ENCODE measurements at places on chromosomes 4 and X. TPM values are rescaled to one million over a fixed set of nuclear protein-coding genes. Genes with fewer than 3 reads are reported as not detected.

DDX53 gene
- not detected for polyA plus RNA-seq

MAD2L1 gene
- 51.1 TPM for polyA plus RNA-seq

DNA sequence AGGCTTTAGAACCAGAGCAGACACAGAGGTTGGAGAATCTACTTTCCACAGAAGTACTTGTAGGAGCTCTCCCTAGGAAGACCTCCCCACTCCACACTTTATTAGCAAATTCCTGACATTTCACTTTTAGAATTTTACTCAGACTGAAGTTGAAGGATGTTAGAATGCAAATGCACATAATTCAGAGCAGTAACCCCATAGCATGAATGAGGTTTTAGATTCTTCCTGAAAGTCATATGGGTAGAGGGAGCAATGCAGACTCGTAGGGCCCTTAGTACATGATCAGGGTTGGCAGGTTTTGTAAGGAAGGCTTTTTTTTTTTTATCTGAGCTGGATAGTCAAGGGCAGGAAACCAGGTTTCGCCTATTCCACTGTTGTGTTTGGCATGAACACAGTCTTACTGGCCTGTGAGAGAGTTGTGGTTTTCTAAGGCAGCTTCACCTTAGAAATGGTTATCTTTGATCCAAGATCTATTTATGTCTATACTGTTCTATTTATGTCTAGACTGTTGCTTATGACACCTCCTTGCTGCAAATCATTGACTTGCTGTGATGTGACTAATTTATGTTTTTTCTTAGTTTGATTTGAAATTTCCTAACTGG lies 48.9 kb downstream of the SPATA18 start:
- no peak for DNase-seq

- DNase-seq: no peak
Observed at GRCh38 chr4:188254211-188254610, 115.0 kb downstream of the TRIML1 start.

RTL3 gene
- polyA plus RNA-seq: not detected

NUDT10 gene
- 14.4 TPM for polyA plus RNA-seq

DNA sequence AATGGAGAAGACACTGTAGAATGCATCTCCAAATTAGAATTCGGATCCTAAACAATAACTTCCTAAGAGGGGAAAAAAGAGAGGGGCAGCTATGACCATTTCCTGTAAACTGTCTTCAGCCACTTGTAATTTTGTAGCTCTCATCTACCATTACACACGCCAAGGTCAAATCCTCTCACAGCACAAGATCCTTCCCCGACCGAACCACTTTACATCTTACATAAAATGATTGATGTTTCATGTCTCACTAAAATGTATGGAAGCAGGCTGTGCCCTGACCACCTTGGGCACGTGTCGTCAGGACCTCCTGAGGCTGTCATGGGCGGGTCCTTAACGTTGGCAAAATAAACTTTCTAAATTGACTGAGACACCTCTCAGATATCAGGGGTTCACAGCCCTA lies 24.1 kb upstream of the PBDC1 start:
- no peak for DNase-seq

MSX1 gene
- 0.75 TPM for polyA plus RNA-seq

GRCh38 chr4:149296503-149296902 lies 519.1 kb downstream of the IQCM start:
- DNase-seq: no peak

- no peak for DNase-seq
Observed at GRCh38 chr4:173281406-173282255, 52.5 kb downstream of the HMGB2 start.

DNA sequence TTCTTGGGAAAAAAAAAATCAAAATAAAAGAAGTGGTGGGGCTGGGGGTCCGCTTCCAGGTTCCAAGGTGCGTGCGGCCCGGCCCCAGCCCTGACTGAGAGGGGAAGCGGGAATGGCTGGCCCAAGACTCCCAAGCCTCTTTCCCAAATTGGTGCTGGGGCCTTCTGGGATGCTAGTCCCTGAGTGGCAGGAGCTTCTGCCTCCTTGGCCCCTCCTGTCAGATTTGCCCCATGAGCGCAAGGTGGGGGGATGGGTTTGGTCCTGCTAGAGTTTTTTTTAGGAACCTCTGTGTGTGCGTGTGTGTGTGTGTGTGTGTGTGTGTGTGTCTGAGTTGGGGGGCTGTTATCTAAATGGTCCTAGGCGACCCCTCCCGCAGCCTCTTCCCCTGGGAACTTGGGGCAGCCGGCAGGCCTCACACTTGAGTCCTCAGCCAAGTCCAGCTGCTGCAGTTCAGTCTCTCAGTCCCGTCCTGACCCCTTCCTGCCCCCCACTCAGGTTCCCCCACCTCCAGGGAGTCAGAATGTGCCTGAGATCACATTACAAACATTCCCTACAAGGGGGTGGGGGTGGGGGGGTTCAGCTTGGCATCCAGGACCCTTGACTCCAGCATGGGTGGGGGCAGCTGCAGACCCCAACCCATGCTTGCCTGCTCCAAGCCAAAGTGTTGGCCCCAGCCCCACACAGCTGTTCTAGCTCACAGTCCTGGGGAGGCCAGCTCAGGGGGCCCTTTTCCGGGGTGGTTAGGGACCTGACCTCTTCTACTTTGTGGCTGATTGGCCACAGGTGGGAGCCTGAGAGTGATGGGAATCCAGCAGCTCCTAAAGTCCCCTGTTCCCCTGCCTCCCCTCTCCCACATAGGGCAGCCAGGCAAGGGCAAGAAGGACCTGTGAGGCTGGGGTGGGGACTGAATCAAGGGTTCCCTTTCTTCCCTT lies 4.0 kb downstream of the EFNB1 start:
- DNase-seq: no peak

DNA sequence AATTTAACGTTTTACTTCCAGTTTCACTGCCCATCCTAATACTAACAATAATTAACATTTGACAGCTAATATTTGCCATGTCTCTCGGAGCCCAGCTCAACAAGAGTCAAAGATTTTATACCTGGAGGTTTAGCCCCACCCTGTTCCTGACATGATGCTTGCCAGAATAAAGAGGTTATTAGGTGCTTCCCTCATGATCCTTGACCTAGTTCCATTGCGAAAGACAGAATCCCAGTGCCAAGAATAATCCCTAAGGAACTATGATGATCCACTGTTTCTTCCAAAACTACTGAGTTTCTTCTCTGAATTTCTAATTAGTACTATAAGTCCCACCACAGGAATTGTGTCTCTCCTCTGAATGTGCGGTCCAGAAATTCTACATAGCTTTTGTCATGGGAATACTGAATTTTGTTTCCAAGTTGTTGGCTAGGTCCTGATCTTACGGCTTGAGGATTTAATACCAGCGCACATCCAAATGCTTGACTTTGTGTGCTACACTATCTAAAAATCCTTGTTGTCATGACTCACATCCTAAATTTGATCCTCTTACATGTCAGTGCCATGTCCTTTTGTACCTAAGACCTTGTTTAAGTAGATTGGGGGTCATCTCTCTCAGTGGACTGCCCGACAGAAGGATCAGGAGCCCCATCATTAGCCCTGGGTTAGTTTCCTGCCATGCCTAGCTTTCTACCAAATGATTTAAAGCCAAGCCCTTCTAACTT lies 23.1 kb downstream of the ANTXR2 start:
- no peak for DNase-seq

SLC7A11 gene
- polyA plus RNA-seq: 5.9 TPM

DNA sequence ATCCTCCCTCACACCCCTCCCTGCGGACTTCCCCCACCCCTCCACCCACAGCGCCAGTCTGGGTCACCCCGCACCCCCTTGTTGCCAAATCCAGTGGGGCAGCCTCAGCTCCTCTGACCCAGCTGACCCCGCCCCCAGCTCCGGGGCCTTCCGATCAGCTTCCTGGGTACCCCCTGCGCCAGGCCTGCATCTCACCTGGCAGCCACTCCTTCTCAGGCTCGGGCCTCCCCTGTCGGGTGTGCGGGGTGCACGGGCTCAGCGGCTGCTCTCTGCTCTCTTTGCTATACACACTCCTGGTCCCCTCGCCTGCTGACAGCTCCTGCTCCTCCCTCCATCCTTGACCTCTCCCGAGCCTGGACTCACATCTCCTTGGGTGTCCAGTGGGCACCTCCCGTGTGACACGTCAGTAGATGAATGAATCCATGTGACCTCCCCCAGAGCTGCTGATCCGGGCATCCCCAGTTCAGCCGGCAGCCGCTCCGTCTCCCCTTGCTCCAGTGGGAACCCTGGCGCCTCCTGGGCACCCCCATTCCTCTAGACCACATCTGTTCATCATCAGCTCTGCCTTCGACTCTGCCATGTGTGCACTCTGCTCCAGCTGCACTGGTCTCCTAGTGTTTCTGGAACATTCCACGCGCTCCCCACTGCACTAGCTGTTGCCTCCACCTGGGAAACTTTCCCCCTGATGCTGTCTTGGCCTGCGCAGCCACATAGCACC lies 9.9 kb downstream of the CFAP99 start:
- no peak for DNase-seq

DNA sequence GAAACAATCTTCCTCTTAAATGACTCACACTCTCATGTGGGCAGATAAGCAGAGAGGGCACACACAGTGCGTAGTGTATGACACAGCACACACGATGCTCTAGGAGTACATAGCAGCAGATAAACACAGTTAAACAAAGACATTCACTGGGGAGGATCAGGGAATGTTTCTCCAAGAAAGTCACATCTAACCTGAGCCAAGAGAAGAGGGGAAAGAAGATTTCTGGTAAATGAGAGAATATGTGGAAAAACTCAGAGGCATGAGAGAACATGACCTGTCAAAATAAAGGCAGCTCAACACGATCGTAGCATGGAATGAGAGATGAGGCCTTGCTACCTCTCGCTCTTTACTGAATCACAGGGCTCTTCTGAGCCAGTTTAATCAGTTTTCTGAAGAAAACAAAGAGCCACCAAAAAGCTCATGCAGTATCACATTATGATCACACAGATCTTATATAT lies 251.0 kb downstream of the ANK2 start:
- no peak for DNase-seq

NMU gene
- 50.4 TPM for polyA plus RNA-seq

- no peak for DNase-seq
Observed at GRCh38 chr4:140693562-140693961, 62.6 kb downstream of the TBC1D9 start.

- DNase-seq: no peak
Observed at GRCh38 chr4:77220828-77221613, 64.0 kb downstream of the CCNG2 start.

- no peak for DNase-seq
Observed at GRCh38 chr4:100287534-100287933, 97.3 kb upstream of the DDIT4L start.

ZNF185 gene
- 18.6 TPM for polyA plus RNA-seq

- DNase-seq: no peak
Observed at GRCh38 chr4:64713256-64713840, 304.1 kb upstream of the TECRL start.

- peak; percentile 82 for DNase-seq
Observed at GRCh38 chr4:47686294-47686872, 151.5 kb downstream of the CORIN start.

EIF1AX gene
- polyA plus RNA-seq: 15.5 TPM

GRCh38 chr4:75723163-75724065 lies 963 bp upstream of the USO1 start:
- DNase-seq: peak; percentile 24

DDX60 gene
- 0.53 TPM for polyA plus RNA-seq

SSX4B gene
- 0.26 TPM for polyA plus RNA-seq

FRMD7 gene
- polyA plus RNA-seq: not detected

DNA sequence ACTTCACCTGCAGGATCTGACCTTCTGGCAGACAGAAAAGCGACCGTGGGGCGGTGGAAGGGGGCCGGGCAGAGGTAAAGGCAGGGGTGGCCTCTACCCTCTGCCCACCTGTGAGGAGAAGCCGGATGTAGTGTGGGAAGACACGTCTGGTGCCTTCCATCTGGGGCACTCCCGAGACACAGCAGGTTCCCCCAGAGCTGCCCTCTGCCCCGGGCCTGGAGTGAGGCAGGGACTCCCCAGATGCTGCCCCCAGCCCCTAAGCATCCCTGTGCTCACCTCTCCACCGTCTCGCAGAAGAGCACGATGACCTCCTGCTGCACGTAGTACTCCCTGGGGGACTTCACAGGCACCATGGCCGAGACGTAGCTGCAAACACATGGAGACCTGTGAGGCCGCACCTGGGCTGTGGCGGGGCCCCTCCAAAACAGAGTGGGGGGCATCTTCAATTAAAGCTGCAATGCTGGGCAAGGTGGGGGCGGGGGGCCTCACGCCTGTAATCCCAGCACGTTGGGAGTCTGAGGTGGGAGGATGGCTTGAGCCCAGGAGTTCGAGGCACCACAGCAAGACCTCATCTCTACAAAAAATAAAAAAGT lies 75.3 kb upstream of the MXD4 start:
- peak; percentile 41 for DNase-seq

LSM6 gene
- 29.5 TPM for polyA plus RNA-seq

DNA sequence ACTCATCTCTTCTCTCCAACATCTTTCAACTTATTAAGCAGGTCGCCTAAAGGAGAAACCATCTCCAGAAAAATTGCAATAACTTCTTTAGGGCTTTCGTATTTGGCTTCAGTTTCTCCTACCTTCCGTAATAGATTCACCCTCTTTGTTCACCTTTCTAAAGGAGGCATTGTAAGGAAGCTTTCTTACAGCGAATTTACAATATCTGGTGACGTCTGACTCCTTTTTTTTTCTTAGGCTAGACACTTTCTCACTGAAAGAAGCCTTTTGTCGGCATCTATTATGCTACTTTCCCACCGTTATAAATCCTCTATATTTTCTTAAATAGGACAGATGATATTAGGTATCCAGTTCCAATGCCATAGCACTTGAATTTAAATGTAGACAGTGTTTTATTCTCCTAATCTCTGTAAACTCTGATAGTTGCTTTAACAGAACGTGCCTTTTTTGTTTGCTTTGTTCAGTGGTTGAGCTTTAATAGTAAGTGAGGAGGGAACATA lies 302.4 kb downstream of the IL1RAPL1 start:
- DNase-seq: no peak

MUC7 gene
- polyA plus RNA-seq: not detected

Data from H1 (cell line).